Tongue (tissue), 3 donors: ENCODE measurements at places on chromosomes 4 and X. TPM values are rescaled to one million over a fixed set of nuclear protein-coding genes. Genes with fewer than 3 reads are reported as not detected.

The INTU gene
- total RNA-seq = 14.8 TPM

The DCAF8L2 gene
- total RNA-seq = not detected

The SLC4A4 gene
- total RNA-seq = 23.9 TPM

The SLAIN2 gene
- 106 TPM for total RNA-seq

The TCP11X2 gene
- not detected for total RNA-seq

The HS3ST1 gene
- total RNA-seq = 0.51 TPM

The NPY5R gene
- 0.41 TPM for total RNA-seq

The ADH7 gene
- 12.1 TPM for total RNA-seq

The MAGEA9B gene
- total RNA-seq = not detected
